ENCODE measurements at places on chromosomes 1 and 21.

- no peak for DNase-seq
Measured at GRCh38 chr21:44505673-44506278, 34.2 kb downstream of the KRTAP10-1 start.

DNA sequence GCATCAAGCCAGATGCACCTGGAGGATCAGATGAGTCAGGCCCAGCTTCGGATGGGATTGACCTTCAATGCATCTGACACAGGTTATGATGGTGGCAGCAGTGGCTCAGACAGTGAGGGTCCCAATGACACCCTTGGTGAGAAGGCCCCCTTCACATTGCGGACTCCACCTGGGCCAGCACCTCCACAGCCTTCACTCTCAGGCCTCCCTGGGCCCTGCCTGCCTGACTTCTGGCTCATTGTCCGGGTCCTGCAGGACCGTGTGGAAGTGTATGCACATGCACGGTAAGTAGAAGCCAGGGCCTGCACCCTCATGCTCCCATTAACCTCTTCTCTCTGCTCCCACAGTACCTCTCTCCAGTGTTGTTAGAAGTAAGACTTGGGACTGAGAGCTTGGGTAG, 20.8 kb downstream of the HYI start:
- DNase-seq, result no peak

DNA sequence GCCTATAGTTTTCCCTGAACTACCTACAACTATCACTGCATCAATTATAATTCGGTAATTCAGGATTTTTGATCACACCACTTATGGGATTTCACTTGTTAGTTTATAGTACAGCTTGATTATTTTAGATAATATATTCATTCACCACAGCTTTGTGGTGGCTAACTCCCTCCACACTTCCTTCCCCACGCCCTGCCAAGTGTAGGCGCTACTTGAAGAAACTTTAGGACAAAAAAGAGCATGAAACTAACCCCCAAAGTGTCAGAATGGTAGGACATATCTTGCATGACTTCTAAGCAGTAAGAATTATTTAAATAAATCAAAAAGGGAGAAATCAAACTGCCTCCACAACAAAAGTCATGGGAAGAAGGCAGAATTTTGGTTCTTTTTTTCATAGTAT, 70.1 kb downstream of the LHX9 start:
- no peak for DNase-seq

- DNase-seq, result no peak
Measured at GRCh38 chr1:226369110-226369509, 38.8 kb downstream of the PARP1 start.

- DNase-seq, result peak; percentile 76
Measured at GRCh38 chr1:6962478-6962995, 177.3 kb downstream of the CAMTA1 start.

- DNase-seq, result peak; percentile 10
Measured at GRCh38 chr1:228405200-228405978, 1.2 kb downstream of the TRIM11 start.

DNA sequence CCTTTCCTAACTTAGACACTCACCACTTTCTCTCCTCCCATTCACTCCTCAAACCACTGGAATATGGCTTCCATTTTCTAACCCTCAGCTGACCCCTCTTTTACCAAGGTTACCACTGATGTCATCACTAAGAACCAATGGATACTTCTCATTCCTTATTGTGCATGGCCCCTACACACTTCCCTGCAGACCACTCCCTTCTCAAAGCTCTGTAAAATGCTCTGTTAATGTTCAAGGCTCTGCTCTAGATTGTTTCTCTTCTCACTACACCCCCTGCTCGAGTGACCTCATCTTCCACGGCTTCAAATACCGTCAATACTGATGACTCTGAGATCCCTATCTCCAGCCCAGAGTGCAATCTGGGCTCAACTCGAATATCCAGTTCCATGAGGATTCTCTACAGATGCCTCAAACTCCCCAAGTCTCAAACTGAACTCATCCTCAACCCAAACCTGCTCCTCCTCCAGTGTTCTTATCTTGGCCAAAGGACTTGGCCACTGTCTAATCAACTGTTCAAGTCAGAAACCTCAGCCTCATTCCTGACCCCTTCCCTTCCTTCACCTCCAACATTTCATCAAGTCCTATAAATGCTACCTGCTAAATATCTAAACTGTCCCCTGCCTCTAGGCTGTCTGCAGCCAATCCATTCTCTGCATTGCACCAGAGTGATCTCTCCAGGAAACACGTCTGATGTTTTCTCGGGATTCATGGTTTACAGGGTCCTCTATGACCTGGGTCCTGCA, 41.3 kb upstream of the BMP8B start:
- DNase-seq, result no peak

DNA sequence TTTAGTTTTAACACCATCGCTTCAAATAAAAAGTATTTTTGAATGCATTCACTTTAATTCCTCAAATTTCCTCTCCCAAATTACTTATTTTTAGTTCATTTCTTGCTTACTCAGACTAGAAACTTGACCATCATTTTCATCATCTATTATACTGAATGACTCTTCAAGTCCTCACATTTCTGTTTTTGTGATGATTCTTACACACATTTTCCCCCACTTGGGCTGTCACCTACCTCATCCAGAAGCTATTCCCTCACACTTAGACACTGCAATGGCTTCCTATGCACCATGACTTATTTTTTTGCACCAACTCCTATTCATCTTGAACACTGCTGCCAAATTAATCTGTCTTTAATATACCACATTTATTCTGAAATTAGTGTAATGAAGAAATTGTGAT, 239.6 kb upstream of the DUSP10 start:
- DNase-seq, result no peak

DNA sequence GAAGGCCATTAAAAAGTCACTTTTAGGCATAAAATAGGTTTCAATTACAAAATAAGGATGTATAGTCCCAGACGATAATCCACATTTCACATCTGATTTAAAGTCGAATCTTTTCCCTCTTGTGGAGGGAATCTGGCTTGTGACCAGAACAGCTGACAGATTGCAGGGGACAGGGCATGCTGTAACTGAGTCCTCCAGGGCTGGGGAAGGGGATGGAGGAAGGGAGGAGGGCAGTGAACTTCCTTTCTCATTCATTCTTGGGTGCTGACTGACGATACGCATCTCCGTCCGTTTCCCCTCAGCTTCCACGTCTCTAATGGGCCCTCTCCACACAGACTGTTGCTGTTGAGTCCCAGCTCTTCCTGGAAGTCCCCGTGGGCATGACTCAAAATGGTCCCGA, 108.1 kb upstream of the CSF3R start:
- DNase-seq, result peak; percentile 43

- no peak for DNase-seq
Measured at GRCh38 chr1:193462629-193463320, 276.4 kb upstream of the B3GALT2 start.

DNA sequence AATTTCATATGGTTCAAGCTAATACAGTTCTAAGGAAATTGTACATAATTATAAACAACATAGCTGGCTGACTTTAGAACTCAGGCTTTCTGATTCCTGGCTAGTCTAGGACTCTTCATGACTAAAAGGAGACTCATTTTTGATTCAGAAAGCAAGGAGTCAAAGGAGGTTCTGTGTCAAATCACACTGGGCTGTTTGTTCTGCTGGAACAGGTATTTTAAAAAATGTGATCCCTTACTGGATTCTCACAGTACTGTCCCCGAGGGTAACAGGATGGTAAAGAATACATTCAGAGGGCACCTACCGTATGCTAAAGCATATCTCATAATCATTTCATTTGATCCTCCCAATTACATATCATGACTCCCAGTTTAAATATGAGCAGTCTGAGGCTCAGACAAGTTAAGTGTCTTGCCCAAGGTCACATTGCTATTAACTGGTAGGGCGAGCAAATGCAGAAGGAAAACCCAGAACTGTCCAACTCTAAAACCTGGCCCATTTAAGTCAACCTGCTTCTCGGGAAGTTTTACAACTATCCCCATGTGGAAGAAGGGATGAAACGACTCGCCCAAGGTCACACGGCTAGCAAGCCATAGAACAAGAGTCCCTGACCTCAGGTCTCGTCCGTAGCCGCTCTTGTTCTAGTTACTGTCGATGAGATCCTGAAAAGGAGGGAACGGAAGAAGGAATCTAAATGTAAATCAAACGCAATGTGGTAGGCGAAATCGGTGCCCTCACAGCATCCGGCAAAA, 675 bp downstream of the MYSM1 start:
- peak; percentile 41 for DNase-seq

GRCh38 chr1:228401782-228402640, 4.6 kb downstream of the TRIM11 start:
- no peak for DNase-seq

DNA sequence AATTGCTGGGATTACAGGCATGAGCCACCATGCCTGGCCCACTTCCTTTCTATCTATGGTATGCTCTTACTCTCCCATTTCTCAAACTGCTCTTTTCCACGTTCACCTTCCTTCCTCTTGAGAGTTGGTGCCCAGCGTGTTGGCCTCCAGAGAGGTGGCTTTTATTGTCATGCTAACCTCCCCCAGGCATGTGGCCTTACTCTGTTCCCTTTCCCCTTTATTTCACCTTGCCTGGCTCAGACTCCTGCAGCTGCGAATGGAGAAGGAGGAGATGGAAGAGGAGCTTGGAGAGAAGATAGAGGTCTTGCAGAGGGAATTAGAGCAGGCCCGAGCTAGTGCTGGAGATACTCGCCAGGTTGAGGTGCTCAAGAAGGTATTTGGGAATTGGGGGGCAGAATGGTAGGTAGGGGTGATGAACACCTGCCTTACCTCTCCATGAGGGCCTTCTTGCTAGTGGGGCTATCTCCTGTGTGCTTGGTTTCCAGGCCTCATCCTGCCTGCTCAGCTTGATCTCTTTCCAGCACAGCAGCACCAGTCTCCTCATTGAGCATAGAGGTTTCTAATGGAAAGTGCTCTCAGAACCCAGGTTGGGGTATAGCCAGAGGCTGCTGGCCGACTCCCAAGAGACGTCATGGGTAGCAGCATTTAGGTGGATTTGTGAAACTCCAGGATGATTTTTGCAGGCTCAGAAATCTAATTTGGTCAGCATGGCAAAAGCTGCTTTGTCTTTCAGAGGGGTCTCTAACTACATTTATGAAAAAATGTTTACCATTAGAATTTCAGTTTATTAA, 13.2 kb upstream of the TUFT1 start:
- no peak for DNase-seq

GRCh38 chr1:210633636-210634035, 304.9 kb downstream of the HHAT start:
- DNase-seq, result no peak

GRCh38 chr1:214581785-214582184, 21.2 kb upstream of the CENPF start:
- DNase-seq, result peak; percentile 9

GRCh38 chr1:244865820-244866219, 1.5 kb upstream of the HNRNPU start:
- DNase-seq, result no peak

DNA sequence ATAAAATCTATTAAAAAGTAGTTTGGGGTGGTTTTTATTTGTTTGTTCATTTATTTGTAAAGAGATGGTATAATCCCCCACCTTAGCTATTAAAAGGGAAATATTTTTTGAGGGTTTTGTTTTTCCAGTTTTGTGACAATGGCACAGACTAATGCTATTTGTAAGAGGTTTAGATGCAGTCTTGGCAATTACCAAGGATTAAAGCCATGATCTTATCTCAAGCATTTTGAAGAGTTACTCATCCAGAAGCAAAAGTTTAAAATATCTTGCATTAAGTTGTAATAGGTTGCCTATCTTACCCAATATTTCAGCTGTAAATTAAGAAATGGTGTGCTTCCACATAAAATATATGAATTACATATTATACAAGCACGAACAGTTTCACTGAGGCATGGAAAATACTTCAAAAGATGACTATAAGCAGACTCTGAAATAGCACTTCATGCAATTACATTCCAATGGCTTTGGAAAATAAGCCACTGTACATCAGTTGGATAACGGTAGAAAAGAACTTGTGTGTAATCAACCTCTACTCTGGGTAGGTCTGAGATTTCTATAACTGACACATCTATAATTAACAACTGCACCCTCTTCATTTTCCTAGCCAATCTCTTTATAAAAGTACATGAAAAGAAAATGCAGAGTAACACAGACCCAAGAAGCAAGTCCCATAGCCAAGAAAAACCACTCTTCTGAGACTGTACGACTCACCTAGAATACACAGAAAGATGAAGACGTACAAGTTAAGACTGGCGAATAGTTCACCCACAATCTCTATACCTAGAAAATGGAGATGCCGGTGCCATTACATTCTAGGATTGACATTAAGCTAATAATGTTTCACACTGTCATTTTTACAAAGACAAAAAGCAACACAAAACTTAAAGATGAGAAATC, 95.2 kb downstream of the PTPN14 start:
- DNase-seq, result no peak

- no peak for DNase-seq
Measured at GRCh38 chr1:179731643-179732042, 11.4 kb upstream of the FAM163A start.

GRCh38 chr1:79617777-79618176, 611.2 kb upstream of the ADGRL4 start:
- no peak for DNase-seq

- no peak for DNase-seq
Measured at GRCh38 chr1:77579547-77579946, 102.9 kb downstream of the ZZZ3 start.

DNA sequence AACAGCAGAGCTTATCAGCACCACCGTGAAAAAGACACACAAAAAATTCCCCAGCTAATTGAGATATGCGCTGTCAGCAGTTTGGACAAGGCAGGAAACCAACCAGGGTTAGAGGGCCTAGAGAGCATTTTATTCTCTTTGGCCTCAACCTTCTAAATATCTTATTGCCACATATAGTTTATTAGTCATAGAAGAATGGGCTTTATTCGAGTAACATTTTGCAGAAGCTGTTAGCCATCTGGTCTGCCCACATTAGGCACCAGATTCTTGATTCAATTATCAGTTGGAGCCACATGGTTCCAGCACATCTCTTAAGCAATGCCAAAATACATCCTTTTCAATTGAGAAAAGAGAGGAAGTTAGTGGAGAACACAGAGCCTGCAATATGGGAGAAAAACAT, 109.9 kb upstream of the CXADR start:
- DNase-seq, result no peak

DNA sequence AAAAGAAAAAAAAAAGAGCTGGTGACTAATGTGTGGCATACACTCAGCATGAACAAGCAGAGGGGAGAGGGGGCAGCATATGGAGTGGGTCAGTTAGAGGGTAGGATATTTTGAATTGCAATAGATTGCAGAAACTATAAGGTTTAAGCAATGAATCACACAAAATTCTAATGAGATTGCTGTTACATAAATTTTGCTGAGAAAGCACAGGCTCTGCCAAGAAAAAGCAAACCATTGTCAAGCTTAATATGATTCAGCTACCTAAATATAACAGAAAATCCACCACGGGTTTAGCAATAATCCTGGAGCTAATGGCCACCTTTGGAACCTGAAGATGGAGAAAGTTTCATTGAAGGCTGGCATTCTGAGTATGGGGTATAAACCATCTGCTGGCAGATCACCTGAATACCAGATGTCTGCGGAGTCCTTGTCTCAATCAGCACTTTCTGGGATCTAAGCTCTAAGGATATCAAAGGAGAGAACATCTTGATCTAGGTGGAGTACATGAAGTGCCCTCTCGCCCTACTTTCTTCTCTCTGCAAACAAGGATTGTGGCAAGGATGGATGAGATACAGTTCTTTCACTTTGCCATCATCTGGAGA, 30.3 kb upstream of the ANGPTL7 start:
- DNase-seq, result peak; percentile 36

Data from NCI-H2171 treated with DMSO at 0.1 percent for 48 hours (cell line).